Hematopoietic multipotent progenitor cell treated with erythropoietin and hydrocortisone succinate and interleukin-3 and kit ligand, for 6 days (in vitro differentiated cells): ENCODE measurements at places on chromosomes 12 and 14.
A peak's percentile ranks its signal among the peaks of the same experiment; 100 is the strongest.

- peak; percentile 68 for DNase-seq
Measured at GRCh38 chr12:14167005-14167628, 185.7 kb upstream of the GRIN2B start.

- no peak for DNase-seq
Measured at GRCh38 chr14:66601932-66602578, 94.1 kb downstream of the GPHN start.

DNA sequence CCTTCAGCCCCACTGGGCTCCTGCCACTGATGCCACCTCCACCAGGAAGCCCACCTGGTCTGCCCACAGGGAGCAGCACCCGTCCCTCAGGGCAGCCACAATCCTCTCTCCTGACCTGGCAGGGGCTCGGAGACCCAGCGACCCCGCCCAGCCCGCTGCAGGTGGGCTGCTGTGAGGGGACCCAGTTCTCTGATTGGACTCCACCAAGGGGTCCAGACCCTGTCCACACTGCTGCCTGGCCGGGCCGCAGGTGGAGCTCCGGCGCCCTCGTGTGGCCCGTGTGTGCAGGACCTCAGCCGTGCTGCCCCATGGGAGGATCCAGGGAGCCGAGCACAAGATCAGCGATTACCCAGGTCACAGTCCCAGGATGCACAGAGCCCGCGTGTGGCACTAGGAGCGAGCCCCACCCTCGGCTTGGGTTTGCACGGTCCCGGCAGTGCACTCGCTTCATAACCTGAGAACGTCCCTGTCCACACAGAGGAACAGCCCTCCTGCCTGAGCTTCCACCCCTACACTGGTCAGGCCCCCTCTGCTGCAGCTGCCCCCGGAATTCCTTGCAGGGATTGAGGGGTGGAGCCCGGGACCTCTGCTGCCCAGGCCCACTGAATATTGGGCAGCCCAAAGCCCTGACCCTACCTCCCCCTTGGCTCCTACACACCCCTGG, 35.4 kb upstream of the TMEM179 start:
- peak; percentile 85 for DNase-seq

GRCh38 chr12:116881325-116881876, at the start of gene HRK:
Gene HRK, minus strand, starts transcription at chr12:116881441. Its CDS starts 134 bp downstream, at chr12:116881307.
- no peak for DNase-seq

GRCh38 chr12:48027183-48028002, 23.1 kb upstream of the COL2A1 start:
- DNase-seq: no peak

GRCh38 chr12:91913651-91914050, 232.0 kb downstream of the BTG1 start:
- no peak for DNase-seq

DNA sequence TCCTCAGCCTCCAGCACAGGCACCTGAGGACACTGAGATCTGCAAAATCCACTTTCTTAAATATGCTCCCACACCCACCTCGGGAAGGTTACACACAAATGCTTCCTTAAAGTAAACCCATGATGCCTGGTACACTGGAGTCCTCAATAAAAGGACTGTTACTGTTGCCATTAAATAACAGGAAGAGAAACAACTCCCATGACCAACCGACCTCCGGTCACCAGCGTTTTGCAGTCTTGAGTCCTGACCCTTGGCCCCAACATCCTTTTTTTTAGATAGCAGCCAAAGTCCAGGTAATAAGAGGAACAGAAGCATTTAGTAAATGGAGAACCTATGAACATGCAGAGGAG, 42.4 kb downstream of the ITPK1 start:
- DNase-seq: no peak

DNA sequence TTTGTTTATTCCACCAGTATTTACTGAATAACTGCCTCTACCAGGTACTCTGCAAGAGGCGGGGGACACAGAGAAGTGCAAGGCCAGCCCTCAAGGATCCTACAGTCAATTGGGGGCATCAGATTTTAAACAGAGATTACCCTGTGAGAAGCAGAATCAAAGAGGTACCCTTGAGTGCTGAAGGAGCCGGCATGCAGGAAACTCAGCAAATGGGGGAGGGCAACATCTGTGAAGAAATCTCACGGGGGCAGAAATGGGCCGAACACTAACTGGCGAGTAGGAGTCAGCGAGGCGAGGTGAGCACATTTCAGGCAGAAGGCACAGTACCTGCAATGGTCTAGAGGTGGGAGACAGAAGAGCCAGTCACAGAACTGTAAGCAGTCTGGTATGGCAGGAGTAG, 9.0 kb downstream of the GALNT6 start:
- no peak for DNase-seq

DNA sequence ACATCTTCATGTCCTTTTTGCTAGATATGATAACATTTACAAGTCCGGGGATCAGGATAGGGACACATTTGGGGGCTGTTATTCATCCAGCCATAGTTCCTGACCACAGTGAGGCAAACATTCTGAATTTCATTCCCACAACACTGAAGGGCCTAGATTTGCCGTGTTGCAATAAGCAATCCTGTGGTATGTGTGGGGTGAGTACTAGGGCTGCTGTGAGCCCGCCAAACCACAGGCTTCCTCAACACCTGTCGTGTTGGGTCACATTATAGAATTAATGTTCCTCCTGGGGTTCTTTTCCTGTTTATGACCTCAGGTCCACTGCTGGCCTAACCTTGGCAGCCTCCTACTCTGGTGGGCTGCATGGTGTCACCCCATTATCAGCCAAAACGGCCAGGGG, 119.2 kb downstream of the TBC1D30 start:
- DNase-seq: peak; percentile 23

DNA sequence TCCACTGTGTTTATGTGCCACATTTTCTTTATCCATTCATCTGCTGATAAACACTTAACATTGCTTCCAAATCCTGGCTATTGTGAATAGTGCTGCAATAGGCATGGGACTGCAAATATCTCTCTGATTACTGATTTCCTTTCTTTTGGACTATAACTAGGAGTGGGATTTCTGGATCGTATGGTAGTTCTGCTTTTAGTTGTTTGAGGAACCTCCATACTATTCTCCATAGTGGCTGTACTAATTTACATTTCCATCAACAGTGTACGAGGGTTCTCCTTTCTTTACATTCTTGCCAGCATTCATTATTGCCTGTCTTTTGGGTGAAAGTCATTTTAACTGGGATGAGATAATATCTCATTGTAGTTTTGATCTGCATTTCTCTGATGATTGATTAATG, 47.6 kb downstream of the TAOK3 start:
- DNase-seq: no peak

- no peak for DNase-seq
Measured at GRCh38 chr12:12507121-12507520, 55.5 kb downstream of the DUSP16 start.

GRCh38 chr12:124853781-124854636, 9.7 kb downstream of the SCARB1 start:
- DNase-seq: no peak

DNA sequence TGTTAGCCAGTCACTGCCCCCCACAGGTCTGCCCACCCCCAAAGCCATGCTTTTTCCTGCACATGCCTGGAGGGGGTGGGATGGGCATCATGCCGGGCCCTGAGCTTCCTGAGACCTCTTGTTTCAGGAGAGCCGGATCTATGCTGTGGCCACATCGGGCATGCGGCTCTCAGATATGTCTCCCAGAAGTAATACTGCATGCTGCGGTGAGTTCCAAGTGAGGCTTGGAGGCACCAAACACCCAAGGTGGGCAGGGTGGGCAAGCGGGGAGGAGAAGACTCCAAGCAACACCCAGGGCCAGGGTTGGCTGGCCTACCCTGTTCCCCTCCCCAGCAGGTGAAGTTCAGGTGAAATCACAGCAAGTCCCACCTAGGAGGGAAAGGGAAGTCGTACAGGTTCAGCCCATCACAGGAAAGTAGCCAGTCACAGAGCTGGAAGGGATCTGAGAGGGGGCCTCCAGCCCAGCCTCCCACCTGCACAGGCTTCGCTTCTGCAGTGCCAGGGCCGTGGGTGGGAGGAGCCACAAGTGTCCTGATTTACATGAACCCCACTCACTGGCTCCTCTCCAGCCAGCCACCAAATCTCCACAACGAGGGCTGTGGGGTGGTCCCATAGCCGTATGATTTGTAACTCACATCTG, 30.9 kb downstream of the PIGH start:
- no peak for DNase-seq

- DNase-seq: no peak
Measured at GRCh38 chr12:98221243-98221808, 294.1 kb upstream of the TMPO start.

- DNase-seq: peak; percentile 22
Measured at GRCh38 chr12:8813572-8814357, 8.7 kb upstream of the A2ML1 start.

DNA sequence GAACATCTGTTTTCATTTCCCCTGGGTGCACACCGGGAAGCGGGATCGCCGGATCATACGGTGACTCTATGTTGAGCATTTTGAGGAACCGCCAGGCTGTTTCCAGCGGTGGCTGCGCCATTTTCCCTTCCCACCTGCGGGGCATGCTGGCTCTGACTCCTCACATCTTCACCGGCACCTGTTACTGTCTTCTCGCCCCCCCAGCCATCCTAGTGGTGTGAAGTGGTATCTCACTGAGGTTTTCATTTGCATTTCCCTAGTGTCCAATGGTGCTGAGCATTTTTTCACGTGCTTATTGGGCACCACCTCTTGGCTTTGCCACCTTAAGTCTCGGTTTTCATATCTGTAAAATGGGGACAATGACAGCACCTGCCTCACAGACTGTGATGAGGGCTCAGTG, 44.1 kb upstream of the EML1 start:
- peak; percentile 22 for DNase-seq

- peak; percentile 22 for DNase-seq
Measured at GRCh38 chr14:97177016-97177415, 379.8 kb downstream of the VRK1 start.

GRCh38 chr12:45669093-45669492, 60.4 kb upstream of the ARID2 start:
- DNase-seq: peak; percentile 66

DNA sequence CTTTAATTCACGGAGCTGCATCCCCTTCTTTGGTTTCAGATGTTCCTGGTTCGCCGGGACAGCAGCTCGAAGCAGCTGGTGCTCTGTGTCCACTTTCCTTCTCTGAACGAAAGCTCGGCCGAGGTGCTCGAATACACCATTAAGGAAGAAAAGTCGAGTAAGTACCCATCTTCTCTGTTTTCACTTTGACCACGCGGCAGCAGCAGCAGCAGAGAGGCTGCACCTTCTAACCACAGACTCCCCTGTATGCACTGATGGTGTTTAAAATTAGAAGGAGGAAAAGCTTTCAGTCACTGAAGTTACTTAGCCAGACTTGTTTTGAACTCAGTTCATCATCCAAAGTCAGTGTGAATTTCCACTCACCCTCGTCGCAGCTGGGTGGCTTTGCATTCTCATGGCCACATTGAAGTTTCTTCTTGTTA, 63.8 kb downstream of the RIN3 start:
- no peak for DNase-seq

DNA sequence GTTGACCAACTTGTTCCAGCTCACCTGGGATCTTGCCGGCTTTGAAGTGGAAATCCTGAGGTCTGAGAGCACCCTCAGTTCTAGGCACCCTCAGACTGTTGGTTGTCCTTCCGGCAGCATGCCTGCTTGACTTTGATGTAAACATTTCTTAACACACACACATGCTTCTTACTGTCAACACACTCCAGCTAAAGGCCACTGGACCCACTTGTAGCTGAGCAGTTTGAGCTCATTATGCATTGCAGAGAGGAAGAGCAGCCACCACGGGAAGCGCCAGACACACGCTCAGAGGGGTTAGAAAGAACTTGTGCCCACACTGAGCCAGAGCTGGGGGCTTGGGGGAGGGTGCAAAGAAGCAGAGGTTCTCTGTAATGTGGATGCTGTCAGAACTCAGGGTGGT, 55.8 kb downstream of the TNFAIP2 start:
- DNase-seq: no peak

DNA sequence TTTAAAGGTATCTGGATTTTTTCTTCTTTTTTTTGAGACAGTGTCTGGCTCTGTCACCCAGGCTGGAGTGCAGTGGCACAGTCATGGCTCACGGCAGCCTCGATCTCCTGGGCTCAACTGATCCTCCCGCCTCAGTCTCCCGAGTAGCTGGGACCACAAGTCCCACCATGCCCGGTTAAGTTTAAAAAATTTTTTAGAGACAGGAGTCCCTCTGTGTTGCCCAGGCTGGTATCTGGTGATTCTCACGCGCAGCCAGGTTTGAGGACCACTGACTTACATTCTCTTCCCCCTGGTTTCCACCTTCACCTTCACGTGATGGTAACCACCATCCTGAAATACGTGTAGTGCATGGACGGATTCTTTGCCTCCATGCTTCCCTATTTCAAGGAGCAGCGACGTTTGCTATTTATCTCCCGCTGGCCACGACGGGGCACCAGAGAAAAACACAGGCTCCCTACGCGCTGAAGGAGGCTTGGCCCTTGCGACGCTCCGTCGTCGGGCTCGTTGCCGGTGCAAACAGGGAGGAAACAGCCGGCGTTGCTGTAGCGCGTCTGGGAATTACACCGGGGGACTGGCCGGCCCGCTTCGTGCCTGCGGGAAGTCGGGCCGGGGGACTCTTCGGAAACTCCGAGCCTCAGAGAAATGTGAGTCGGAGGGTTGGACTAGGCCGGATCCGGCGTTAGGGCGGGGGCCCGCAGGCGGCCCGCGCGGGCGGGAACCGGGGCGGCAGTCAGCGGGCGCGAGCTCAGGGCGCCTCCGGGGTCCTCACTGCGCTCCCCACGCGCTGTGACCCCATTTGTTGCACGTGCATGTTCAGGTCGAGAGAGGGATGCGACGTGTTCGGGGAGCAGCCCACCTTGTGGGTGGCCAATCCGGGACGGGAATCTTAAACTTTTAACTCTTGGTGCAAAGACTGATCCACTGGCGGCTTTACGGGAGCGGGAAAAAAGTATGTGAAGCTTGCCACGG, at the start of gene TCHP:
Gene TCHP (plus strand): TSS at position 492 of the 969 bp plus-strand sequence. CDS start 2,753 bp downstream, outside the sequence.
- peak; percentile 93 for DNase-seq

DNA sequence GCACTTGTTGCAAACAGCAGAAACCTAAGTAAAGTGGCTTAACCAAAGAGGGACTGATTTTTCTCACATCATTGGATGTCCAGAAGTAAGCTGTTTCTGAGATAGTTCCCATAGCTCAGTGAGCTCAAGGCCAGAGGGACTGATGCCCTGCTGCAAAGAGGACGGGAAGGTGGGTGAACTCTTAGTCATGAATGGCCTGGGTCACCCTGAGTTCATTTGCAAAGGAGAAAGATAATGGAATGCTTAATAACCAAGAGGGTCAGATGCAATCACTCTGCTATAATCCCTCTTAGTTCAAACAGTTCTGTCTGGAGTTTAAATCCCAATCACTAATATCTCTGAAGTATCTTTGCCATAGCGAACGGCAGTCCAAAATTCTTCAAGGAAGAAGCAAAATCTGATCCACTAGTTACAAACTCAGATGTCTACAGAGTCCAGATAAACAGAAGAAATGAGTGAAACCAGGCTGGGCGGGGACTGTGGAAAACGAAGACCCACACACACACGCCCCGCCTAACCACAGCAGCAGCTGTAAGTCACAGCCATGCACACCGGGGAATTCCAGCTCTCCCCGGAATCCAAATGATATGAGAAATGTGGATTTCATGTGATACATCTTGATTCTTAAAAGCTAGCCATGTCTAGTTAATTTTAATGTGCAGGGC, 289.5 kb downstream of the TMEM132D start:
- no peak for DNase-seq

- DNase-seq: peak; percentile 47
Measured at GRCh38 chr14:102622262-102622885, 29.9 kb downstream of the RCOR1 start.

GRCh38 chr12:102059343-102059742, 2.4 kb downstream of the WASHC3 start:
- DNase-seq: peak; percentile 22
